ENCODE measurements at places on chromosomes 6 and 20.

GRCh38 chr20:32487381-32487780 lies 97.8 kb downstream of the NOL4L start:
- no peak for DNase-seq

DNA sequence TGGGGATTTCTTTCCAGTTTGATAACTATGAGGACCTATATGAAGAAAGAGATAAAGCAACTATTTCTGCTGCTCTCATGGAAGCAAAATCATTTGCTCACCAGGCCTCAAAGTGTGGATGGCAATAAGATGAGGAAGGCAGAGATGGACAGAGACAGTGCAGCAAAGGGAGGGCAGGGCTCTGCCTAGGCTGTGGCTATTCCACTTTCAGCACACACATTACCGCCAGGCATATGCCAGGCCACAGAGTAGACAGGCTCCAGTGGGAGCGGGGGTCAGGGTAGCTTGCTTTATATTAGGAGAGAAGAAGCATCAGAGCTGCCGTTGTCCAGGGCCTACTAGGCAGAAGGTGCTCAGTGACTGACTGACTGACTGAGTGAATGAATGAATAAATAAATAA lies 40.9 kb downstream of the BCL2L1 start:
- no peak for DNase-seq

GRCh38 chr6:40352527-40353170 lies 234.5 kb downstream of the LRFN2 start:
- no peak for DNase-seq

- no peak for DNase-seq
Measured at GRCh38 chr20:16707674-16708073, 22.2 kb upstream of the SNRPB2 start.

DNA sequence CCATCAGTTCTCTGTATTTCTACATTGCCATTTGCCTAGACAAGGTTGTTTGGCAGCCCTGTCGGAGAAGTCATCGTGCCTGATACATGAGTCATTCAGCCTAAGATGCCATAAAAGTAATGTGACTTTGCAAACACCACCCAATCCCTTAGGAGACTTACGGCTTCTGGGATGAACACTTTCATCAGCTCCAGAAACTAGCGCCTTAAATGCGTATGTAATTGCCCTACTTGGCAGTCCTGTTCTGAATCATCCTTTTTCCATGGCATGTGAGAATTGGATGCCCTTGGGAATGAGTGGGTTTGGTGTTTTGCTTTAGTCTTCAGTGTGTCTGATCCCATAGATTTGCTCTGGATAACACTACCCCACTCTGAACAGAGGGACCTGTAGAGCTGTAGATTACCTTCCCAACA lies 158.5 kb downstream of the SASH1 start:
- peak; percentile 58 for DNase-seq

GRCh38 chr6:30244560-30244959 lies 31.4 kb upstream of the TRIM26 start:
- no peak for DNase-seq

Measured in T1000 (cell line).